ENCODE measurements at places on chromosomes 3 and 15.

DNA sequence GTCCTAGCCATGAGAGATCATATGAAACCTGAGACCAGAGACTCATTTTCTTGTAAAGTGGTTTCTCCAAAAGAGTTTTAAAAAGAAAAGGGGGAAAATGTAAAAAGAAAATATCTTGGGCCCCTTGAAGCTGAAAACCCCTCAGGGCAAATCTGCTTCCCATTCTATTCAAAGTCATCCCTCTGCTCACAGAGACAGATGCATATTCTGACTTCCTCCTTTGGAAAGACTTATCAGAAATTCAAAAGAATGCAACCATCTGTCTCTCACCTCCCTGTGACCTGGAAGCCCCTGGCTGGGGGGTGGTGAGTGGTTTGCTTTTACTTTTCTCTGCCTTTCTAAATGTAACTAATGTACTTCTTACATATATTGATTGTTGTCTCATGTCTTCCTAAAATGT lies 1154.8 kb downstream of the NSUN3 start:
- no peak for DNase-seq

GRCh38 chr3:48561045-48561736 lies 2.4 kb downstream of the UCN2 start:
- peak; percentile 83 for DNase-seq

GRCh38 chr3:123123716-123124616 lies 57.1 kb downstream of the PDIA5 start:
- no peak for DNase-seq

DNA sequence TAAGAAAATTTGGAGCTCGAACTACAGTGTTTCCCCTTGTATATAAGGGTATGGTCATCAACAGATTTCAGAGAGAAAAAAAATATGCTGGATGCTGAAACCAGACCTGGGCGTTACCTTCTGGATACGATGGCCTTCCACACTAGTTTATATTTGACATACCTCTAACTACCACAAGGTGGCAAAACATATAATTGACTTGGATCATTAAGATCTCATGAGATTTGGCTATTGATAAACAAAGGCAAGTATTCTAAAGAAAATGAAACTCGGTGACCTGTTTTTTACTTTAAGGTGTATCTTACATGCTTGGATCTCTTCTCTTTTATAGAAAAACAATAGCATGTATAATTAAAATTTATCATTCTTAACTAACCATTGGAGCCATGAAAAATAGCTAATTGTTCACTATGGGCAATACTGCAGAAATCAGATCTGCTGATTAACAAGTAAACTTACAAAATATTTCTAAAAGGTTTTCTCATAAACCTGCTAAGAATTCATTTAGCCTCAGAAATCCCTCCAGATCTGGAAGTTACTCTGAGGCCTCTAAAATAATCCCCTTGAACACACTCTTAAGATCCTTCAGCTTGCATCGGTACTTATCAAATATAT lies 300.6 kb upstream of the KCNH8 start:
- no peak for DNase-seq

GRCh38 chr3:195096484-195097330 lies 174.3 kb downstream of the XXYLT1 start:
- DNase-seq, result no peak

- DNase-seq, result no peak
These were observed 65.1 kb downstream of the NEK11 start for GRCh38 chr3:131091768-131092167.

- no peak for DNase-seq
These were observed 52.4 kb upstream of the CHST2 start for GRCh38 chr3:143067201-143067600.

GRCh38 chr3:99948467-99949089 lies 130.9 kb downstream of the CMSS1 start:
- DNase-seq, result no peak

DNA sequence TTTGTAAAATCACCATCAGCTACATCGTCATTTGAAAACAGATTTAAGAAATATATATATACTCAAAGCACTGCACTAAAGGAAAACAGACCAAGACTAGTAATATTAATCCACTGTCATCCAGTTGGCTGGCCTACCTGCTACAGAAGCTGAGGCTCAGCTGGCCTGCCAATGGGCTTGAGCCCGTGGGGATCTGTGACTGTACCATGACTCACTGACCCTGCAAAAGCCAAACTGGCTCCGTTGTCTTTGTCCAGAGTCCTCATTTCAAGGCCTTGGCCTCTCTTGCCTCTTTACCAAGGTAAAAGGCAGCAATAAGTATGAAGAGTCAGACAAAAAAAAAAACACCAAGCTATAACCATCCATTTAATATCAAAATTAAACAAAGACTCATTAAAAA lies 463.5 kb upstream of the RASGRP1 start:
- no peak for DNase-seq

DNA sequence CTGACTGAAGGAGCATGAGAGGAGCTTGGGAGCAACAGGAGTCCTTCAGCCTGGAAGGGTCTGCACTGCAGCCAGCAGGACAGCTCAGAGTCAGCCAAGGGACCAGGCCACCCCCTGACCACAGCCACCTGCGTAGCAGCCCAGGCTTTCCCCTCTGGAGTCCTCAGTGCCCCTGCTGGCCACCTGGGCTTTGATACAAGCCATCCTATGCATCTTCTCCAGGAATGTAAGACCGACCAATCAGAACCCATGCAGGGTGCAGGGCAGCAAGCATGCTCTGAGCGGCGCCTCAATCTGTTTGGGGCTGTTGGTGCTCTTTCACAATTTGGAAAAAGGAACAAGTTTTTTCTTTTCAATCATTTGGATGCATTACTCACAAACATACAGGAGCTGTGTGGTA lies 52.0 kb downstream of the DZIP1L start:
- DNase-seq, result no peak

DNA sequence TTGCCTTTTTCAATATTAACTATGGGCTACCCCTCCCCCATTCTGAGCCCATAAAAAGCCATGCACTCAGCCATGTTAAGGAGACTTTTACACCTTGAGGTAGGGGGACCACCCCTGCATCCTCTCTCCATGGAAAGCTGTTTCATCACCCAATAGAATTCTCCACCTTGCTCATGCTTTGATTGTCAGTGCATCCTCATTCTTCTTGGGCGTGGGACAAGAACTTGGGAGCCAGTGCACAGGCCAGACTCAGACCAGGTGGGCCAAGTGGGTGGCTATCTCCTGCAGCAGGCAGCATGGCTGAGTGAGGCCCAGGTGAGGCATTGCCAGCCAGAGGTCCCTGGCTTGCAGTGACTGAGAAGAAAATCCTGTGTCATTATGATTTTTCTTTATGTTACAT lies 357.4 kb upstream of the CDIN1 start:
- DNase-seq, result no peak

DNA sequence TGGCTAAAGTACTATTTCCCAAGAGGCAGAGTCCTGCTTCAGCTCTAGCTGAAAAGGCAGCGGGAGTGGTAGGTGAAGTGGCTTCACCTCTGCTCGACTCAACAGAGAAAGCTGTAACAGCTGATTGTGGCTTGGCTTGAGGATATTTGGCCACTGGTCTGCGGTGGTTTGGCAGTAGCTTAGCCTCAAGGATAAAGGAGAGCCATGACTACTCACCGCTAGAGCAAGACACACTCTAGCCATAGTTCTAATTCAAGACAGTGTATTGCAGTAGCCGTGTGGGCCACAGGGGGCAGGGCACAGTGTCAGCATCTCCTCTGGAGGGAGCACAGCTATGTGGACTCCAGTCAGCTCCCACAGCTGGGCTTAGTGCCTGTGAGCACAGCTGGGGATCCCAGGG lies 23.5 kb downstream of the TPRG1 start:
- no peak for DNase-seq

DNA sequence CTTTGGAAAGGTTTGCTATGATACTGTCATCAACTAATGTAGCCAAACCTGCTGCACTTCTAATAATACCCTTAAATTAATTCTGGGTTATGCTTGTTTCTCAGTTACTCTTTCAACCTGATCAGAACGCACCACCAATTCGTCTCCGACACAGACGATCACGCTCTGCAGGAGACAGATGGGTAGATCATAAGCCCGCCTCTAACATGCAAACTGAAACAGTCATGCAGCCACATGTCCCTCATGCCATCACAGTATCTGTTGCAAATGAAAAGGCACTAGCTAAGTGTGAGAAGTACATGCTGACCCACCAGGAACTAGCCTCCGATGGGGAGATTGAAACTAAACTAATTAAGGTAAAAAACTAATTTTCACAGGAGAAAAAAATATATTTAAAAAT lies 7.9 kb upstream of the RPLP1 start:
- no peak for DNase-seq

- DNase-seq, result no peak
These were observed 130.6 kb upstream of the STT3B start for GRCh38 chr3:31402117-31402516.

DNA sequence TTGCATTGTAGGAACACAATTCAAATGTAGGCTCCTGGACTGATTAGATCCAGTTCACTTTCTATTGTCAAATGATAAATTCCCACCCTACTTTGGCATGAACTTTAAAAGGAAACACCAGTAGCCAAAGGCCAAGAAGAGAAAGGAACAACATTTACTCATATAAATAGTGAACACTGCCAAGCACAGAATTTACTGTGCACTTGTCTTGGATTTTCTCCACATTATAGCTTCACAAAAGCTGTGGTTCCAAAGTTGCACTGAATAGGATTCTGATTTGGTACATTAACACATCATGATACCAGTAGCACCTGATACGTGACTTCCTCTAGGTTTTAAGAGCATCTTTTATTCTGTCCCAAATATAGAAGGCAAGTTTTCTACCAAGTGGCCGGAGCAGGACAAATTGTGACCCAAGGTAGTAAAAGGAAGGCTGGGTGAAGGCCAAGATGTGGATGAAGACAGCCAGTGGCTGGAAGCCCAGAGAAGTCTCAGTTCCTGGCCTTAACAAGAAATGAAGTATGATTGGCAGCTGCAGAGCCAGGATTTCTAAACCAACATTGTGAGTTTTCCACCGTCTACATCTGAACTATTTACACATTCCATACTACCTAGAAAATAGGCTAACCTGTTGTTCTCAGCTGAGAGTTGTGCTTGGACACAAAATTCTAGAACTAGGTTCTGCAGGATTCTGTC lies 206.7 kb downstream of the THRB start:
- no peak for DNase-seq

GRCh38 chr3:21934591-21934990 lies 183.6 kb upstream of the ZNF385D start:
- DNase-seq, result no peak

DNA sequence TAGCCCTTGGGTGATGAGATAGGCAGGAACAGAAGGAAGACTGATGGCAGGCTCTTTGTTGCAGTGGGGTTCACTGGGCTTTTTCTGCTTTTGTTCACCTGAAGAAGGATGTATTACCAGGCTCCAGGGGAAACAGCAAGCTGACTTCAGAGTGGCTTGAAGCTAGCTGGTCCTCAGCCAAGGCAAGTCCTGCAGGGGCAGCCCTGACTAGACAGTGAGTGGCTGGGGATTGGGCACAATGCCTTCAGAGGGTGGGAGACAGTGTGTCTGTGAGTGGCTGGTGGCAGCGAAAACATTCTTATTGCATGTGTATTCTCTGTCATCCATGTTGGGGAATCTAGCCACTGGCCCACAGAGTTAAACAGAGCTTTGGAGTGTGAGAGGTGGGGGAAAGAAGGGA lies 2.3 kb upstream of the TEX264 start:
- DNase-seq, result no peak

GRCh38 chr3:30286007-30286669 lies 320.3 kb upstream of the TGFBR2 start:
- no peak for DNase-seq

- no peak for DNase-seq
These were observed 63.8 kb downstream of the CPN2 start for GRCh38 chr3:194287374-194287773.

DNA sequence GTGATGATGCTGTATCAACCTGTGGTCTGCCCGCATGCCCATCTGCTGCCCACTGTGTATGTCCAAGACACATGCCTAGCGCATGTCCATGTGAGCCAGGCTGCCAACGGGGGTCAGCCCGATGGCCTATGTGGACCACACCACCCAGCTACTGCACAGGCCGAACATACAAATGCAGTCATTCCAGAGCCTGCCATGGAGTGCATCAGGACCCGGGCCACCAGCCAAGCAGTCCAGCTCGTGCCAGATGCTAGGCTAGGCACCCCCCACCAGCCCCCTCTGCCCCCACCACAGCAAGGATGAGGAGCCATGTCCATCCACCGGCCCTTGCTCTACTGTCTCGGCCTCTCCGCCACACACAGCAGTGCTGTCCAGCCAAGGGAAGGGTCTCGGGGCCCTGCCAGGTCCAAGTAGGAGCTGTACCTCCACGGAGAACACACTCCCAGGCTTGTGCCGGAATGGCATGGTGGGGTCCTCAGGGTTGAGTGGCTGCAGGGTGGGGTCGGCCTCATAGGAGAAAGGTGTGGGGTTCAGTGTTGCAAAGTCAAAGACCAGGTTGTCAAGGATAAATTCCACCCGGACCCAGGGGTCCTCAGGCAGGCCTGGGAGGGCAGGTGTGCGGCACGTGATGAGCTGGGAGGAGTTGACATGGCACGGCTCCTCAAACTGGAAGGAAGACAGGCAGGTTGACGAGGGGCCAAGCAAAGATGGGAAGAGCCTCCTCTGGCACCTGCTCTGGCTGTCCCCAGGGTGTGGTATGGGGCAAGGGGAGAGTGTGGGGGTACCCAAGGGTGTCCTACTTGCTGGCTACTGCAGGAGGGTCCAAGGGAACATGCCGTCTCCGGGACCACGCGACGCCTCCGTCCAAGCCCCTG lies 15.3 kb downstream of the PLXNB1 start:
- DNase-seq, result no peak

GRCh38 chr3:71511037-71511436 lies 72.5 kb downstream of the FOXP1 start:
- no peak for DNase-seq

GRCh38 chr15:38670128-38671005 lies 105.8 kb upstream of the RASGRP1 start:
- DNase-seq, result no peak

- DNase-seq, result no peak
These were observed 112.3 kb downstream of the GALK2 start for GRCh38 chr15:49282366-49282765.

GRCh38 chr3:72036899-72037298 lies 252.0 kb upstream of the PROK2 start:
- no peak for DNase-seq

DNA sequence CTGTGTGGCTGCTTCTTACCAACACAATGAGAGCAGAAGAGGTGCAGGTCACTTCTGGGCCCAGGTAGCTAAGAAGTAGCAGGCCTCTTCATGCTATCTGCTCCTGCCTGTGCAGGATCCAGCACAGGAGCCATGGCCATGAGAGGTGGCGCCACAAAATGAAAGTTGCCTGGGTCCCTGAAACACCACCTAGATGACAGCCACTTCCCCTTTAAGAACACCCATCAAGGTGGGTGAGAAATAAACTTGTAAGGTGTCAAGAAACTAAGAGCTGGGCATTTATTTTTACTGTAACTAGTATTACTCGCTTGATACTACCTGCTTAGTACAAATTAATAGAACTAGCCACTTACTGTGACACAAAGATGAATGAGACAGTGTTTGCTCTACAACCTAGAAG lies 484.6 kb upstream of the TBL1XR1 start:
- DNase-seq, result no peak

GRCh38 chr3:111173328-111173900 lies 101.8 kb downstream of the NECTIN3 start:
- no peak for DNase-seq

- no peak for DNase-seq
These were observed 2.6 kb upstream of the CIB2 start for GRCh38 chr15:78133801-78134200.

GRCh38 chr3:14194865-14195264 lies 16.2 kb downstream of the LSM3 start:
- no peak for DNase-seq

- DNase-seq, result no peak
These were observed 27.9 kb downstream of the LRRN1 start for GRCh38 chr3:3827111-3827510.

GRCh38 chr3:65979731-65980130 lies 59.0 kb downstream of the MAGI1 start:
- no peak for DNase-seq

Measured in ecto neural progenitor cell (in vitro differentiated cells).